GM04503 (cell line): ENCODE measurements at places on chromosomes 4 and X.
A peak's percentile ranks its signal among the peaks of the same experiment; 100 is the strongest.

GRCh38 chr4:15797320-15797719 is 19.2 kb downstream of the CD38 start:
- no peak for DNase-seq

GRCh38 chrX:84188320-84188834 is 378 bp upstream of the RPS6KA6 start:
- DNase-seq: no peak

DNA sequence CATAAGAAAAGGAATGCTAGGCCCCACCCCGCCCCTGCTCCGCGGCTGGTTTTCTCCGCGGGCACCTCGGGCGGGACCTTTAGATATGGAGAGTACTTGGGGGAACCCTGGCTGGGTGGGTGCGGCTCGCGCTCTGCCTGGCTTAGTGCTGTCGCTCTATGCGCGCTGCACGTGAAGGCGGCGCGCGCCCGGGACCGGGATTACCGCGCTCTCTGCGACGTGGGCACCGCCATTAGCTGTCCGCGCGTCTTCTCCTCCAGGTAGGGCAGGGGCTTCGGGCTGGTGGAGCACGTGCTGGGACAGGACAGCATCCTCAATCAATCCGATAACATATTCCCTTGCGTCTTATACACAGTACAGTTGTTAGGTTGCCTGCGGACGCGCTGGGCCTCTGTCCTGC is 56.0 kb downstream of the MAGEB10 start:
- no peak for DNase-seq

- DNase-seq: no peak
These were observed 22.4 kb upstream of the ARMCX4 start for GRCh38 chrX:101462892-101463291.

DNA sequence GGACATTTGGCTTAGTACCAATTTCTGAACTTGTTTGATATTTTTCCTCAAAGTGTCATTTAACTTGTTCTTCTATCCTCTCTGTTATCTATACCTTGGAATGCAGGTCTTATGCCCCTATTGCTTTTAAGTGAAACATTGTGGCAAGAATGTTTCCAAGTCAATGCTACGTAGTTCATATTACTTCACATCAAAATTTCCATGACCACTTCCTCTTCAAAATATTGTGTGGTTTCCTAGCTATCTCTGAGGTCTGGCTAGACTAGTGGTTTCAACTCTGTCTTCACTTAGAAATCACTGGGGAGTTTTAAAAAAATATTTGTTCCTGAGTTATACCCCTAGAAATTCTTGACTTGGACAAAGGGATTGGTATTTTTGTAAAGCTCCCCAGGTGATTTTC is 20.2 kb upstream of the RASGEF1B start:
- no peak for DNase-seq

GRCh38 chr4:16860516-16860915 is 37.9 kb downstream of the LDB2 start:
- peak; percentile 74 for DNase-seq

- no peak for DNase-seq
These were observed 231.7 kb downstream of the C4orf33 start for GRCh38 chr4:129327637-129328036.

DNA sequence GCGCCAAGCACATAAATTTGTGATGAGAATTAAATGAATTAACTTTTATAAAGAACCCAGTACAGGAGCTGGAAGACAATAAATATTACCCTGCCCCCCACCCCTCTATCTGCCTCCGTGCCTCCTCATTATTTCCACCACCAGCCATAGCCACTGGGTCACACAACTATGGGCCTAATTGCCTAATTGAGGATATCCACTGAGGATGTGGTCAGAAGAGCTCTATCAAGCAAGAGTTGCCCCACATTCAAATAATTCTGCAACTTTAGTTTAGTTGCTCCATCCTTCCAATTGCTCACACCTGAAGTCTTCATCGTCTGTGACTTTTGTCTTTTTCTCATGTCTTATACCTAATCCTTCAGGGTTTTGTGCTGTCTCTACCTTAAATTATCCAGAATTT is 9.5 kb upstream of the CXCL8 start:
- no peak for DNase-seq
